Daoy (cell line): ENCODE measurements at places on chromosomes 1 and 21.

DNA sequence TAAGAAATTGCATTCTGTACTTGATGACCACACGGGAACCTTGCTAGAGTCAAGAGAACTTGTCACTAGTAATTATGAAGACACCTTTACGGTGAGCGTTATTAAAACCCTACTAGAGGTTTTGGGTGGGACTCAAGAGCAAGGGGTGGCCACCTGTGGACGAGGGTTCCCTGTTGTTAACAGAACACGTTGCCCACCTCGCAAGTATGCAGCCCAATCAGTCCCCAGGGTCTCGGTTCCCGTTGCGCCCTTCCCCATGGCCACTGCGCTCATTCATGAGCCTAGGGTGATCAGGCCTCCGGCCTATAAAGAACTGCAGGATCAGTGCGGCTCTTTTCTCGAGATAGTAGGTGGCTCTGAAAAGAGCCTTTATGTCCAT lies 30.2 kb upstream of the RNF187 start:
- DNase-seq, result no peak

- no peak for DNase-seq
These were observed 30.1 kb downstream of the RHEX start for GRCh38 chr1:206082831-206083695.

DNA sequence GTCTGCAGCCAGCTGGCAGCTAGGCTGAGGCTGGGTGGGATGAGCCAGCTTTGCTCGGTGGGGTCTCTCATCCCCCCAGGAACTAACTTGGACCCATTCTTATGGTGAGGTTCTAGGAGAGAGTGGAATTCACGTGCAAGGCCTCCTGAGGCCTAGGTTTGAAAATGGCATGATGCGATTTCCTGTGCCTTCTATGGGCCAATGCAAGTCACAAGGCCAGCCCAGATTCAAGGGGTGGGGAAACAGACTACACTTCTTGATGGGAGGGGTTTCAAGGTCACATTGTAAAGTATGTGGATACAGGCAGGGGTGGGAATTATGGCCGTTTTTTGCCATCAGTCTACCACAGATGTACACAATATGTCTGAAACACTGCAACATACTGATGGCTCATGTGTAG lies 48.3 kb downstream of the HTR6 start:
- no peak for DNase-seq

DNA sequence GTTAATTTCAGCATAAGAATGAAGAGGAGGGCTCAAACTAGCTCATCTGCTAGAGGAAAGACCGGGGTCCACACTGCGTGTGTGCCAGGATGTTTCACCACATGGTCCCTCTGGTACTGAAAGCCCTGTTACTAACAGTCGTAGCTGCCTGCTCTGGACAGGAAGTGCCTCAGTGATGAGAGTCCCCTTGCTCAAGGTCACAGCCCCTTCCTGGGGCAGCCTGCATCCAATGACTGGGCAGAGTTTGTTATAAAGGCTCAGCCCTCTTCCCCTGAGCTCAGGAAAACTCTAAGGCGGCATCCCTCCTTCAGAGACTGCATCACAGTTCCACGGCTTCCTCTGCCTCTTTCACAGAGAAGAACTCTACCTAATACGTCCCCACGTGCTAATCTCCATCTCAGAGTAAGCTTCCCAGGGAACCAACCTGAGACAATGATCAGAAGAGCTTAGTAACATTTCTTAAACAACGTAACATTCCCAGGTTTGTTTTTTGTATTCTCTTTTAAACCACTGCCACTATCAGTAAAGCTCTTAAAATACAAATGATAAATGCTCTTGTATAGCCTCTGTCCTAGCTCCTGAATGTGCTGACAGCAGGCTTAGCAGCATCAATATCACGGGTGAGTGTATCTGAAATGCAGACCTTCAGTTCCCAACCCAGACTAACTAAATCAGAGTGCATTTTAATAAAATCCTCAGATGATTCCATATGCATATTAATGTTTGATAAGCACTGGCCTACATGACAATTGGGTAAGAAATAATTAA lies 38.0 kb upstream of the ATP1A1 start:
- peak; percentile 22 for DNase-seq

- peak; percentile 16 for DNase-seq
These were observed 91.1 kb upstream of the RAB3GAP2 start for GRCh38 chr1:220363196-220363837.

GRCh38 chr21:43954896-43955295 lies 57.2 kb upstream of the TRAPPC10 start:
- DNase-seq, result no peak

DNA sequence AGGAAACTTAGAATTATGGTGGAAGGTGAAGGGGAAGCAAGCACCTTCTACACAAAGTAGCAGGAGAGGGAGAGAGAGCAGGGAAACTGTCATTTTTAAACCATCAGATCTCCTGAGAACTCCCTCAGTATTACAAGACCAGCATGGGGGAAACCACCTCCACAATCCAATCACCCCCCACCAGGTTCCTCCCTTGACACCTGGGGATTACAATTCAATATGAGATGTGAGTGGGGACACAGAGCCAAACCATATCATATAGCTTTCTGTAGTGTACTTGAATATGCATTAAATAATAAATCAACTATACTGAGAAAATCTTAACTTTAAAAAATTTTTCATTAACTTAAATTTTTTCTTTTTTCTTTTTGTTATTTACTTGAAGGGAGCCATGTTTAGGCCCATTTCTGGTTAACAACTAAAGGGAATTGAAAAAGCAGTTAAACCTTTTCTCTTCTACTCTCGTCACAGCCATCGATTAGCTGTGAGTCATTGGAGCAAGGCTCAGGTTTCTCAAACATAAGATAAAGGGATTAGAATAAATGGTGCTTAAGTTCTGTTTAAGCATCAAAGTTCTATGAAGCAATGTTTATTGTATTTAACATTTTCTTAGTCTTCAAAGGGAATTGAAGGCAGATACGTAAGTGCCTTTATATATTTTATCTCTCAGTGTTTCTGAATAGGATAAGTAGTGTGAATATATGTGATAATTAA lies 72.2 kb upstream of the DPT start:
- peak; percentile 34 for DNase-seq

DNA sequence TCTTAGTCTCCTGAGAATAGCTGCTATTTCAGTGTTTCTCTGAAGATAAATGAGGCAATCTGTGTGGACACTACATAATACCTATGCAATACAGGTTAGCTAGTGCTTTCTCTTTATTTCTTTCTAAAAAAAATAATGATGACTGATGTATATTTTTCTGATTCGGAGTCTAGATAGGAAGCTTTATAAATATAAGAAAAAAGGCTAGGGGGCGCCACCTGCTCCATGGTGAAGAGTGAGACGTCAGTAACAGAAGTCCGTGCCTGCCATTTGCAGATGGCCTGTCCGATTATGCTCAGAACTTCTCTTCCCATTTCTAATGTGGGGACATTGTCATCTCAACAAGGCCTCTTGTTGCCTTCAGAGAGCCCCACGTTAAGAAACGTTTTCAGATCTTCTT lies 26.4 kb downstream of the QSOX1 start:
- no peak for DNase-seq

DNA sequence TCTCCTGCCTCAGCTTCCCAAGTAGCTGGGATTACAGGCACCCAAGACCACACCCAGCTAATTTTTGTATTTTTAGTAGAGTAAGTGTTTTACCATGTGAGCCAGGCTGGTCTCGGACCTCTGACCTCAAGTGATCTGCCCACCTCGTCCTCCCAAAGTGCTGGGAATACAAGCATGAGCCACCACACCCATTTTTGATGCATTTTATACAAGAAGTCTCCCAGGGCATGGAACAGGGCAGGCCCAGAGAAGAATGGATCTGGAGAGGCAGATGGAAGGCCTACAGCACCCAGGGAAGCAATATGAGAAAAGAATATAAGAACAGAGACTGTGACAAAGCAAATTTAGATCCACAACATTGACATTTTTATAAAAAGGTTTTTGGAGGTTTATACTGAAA lies 18.8 kb upstream of the IFNAR1 start:
- DNase-seq, result no peak

DNA sequence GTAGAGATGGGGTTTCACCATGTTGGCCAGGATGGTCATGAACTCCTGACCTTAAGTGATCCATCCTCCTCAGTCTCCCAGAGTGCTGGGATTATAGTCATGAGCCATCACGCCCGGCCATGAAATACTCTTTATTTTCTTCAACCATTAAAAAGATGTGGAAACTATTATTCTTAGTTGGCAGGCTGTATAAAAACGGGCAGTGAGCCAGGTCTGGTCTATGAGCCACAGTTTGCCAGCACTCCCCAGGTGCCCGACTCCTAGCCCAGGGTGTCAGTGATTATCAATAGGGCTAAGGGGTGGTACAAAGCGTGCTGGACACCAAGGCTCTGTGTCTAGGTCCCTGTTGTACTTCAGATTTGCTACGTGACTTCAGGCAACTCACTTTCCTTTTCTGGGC lies 3.7 kb upstream of the TMEM61 start:
- DNase-seq, result no peak

DNA sequence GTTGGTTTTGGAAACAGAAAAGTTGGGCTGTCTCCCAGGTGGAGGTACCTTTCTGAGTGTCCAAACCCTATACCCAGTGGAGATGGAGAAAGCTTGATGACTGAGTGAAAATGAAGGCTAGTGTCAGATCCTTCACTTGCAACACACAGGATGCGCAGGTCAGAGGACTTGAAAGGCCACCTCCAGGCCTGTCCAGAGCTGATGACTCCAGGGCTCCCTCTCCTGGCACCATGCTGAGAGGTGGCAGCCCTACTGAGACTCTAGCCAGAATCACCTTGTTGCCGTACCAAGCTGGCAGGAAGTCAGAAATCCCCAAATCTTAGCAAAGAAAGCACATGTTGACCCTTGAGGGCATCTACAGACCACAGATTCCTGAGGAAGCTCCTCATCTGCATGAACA lies 16.4 kb downstream of the KNCN start:
- DNase-seq, result no peak

GRCh38 chr1:201094832-201095231 lies 17.4 kb downstream of the CACNA1S start:
- no peak for DNase-seq

- no peak for DNase-seq
These were observed 73.5 kb downstream of the CHODL start for GRCh38 chr21:18318156-18318555.

- DNase-seq, result no peak
These were observed 131.6 kb downstream of the TLR5 start for GRCh38 chr1:223011505-223011856.

DNA sequence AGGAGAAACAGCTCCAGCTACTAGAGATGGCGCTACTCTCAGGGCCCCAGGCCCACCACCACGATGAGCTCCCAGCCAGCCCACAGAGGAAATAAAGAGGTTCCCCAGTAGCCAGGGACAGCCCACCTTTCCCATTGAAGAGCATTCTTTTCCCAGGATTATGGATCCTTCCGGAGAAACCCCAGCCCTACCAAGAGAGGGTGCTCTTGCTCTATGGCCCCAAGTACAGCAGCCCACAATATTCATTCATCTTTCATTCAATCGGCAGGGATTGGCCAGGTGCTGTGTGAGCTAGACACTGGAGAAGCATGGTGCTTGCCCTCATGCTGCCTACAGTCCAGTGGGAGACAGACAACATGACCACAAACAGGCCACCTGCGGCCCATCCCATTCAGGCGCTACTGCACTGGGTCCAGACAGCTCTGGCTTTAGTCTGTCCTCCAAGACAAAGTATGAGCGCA lies 29.9 kb downstream of the PMVK start:
- DNase-seq, result no peak

GRCh38 chr21:33168886-33169285 lies 60.9 kb upstream of the IFNAR2 start:
- no peak for DNase-seq

- no peak for DNase-seq
These were observed 12.4 kb upstream of the ADGRB2 start for GRCh38 chr1:31776516-31776915.

DNA sequence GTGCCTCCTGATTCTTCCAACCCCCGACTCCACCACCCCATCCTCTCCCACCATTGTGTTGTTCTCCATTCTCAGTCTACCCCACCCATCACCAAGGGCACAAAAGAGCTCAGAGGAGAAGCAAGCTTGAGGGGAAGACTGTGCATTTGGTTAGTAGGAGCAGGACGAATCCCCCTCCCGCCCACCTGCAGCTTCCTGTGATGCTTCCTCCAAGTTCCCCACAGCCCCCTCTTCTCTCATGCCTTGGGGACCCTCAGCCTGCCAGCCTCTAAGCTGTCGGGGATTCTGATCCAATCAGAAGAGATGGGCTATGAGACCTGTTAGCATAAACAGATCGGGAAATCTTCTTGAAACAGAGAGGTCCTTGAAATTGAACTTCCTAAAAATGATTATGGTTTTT lies 22.2 kb upstream of the CAPZB start:
- no peak for DNase-seq

GRCh38 chr1:93221913-93222312 lies 41.4 kb downstream of the CCDC18 start:
- DNase-seq, result no peak

DNA sequence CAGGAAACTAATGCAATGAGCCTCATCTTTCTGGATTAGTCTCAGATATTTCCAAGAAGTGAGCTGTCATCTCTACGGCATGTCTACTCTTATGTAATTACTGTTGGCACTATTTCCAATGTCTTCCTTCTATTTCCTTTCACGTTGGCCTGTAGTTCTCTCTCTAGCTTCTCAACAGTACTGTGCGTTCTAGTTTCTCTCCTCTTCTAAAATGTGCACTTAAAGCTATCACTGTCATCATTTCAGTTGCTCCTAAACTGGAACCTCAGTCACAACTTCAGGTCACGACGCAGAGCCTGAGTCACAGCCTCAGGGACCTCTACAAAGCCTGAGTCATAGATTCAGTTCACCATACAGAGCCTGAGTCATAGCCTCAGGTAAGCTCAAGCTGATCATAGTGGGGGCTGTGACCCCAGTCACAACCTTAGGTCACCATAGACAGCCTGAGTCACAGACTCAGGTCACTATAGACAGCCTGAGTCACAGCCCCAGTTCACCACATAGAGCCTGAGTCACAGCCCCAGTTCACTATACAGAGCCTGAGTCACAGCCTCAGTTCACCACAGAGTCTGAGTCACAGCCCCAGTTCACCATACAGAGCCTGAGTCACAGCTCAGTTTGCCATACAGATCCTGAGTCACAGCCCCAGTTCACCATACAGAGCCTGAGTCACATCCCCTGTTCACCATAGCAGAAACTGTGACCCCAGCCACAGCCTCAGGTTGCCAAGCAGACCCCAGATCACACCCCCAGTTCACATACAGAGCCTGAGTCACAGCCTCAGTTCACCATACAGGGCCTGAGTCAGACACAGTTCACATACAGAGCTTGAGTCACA lies 13.0 kb downstream of the WNT9A start:
- DNase-seq, result no peak

- DNase-seq, result no peak
These were observed 100.5 kb downstream of the PKN2 start for GRCh38 chr1:88784551-88784950.
